Brain (organoid and tissue), 16 donors: ENCODE measurements at places on chromosomes 12 and 14.

GRCh38 chr12:52791271-52792184 lies 4.4 kb downstream of the KRT3 start:
- DNase-seq, result no peak

GRCh38 chr14:54435500-54435981 lies 5.6 kb downstream of the CNIH1 start:
- no peak for DNase-seq

DNA sequence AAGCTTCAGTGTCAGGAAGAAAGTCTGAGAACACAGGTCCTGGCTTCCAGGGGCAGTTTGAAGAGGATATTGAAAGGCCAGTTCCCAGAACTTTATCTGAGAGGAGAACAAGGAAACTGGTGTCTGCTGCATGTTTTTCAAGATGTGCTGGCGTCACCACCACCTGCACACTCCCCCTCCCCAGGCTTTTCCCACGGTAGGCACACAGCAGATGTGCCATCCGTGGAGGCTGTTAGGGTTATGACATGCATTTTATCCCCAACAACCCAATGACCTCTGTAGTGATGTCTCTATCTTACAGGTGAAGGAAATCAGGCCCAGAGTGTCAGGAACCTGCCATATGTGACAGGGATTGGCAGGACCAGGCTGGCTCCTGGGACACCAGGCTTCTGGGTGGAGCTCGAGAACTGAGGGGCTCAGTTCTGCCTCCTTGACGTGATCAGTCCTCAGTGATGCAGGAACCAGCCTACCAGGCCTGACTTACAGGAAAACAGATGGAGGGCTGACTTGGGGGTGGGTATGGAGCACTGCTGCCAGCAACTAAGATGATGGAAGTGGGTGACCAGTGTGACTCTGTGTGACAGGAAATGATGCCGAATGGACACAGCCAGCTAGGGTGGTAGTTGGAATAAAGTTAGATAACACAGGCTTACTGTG lies 16.8 kb downstream of the SLC25A47 start:
- no peak for DNase-seq

- peak; percentile 76 for DNase-seq
Measured at GRCh38 chr12:113899561-113900471, 66.3 kb downstream of the RBM19 start.

- DNase-seq, result no peak
Measured at GRCh38 chr14:22065347-22065746, 391.7 kb upstream of the OR4E1 start.

DNA sequence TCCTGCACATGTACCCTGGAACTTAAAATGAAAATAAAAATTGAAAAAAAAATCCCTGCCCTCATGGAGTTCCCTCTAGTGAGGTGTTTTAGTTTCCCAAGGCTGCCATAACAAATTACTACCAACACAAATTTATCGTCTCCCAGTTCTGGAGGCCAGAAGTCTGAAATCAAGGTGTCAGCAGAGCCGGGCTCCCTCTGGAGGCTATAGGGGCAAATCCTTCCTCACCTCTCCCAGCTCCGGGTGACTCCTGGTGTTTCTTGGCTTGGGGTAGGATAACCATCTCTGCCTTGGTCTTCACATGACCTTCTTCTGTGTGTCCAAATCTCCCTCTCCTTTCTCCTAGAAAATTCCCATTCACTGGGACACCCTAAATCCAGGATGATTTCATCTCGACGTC lies 50.1 kb downstream of the PLXNC1 start:
- DNase-seq, result no peak

GRCh38 chr12:130236446-130236845 lies 74.2 kb downstream of the FZD10 start:
- no peak for DNase-seq

GRCh38 chr12:95922231-95922630 lies 20.2 kb downstream of the CCDC38 start:
- no peak for DNase-seq

- DNase-seq, result no peak
Measured at GRCh38 chr12:43653917-43654316, 101.9 kb upstream of the ADAMTS20 start.

DNA sequence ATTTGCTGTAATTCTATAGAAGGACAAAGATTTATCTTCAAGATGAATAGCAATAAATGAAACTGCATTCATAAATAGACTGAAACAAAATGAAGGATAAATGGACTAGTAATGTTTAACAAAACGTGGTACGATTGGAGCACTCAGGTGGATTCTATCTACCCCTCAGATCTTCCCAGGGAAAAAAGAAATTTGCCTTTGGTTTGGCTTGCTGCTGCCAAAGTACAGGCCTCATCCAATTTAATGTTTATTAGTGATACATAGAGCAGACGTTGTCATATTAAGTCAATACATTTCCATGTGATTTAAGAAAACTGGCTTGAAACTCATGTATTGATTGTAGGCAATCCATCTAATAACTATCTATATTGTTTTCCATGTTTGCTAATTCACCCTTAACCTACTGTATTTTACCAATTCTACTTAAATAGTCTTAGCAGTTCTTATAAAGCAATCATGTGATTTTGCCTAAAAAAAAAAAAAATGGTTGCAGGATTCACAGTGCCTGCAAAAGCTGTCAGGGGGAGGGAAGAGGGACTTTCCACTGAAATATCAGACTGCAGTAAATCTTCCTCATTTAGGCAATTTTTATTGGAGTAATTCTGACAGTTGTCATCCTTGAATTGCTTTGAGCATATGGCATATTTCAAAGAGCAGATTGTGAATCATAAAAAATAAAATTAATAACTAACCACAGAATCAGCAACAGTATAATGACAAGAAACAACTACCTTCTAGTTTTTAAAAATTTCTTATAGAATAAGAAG lies 242.2 kb upstream of the NPAS3 start:
- DNase-seq, result no peak

DNA sequence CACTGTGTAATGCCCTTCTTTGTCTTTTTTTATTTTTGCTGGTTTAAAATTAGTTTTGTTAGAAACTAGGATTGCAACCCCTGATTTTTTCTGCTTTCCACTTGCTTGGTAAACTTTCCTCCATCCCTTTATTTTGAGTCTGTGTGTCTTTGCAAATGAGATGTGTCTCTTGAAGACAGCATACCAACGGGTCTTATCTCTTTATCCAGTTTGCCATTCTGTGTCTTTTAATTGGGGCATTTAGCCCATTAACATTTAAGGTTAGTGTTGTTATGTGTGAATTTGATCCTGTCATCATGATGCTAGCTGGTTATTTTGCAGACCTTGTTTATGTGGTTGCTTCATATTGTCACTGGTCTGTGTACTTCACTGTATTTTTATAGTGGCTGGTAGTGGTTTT lies 43.5 kb upstream of the LALBA start:
- DNase-seq, result no peak

GRCh38 chr14:104678346-104678745 lies 11.1 kb upstream of the INF2 start:
- peak; percentile 76 for DNase-seq

GRCh38 chr12:46360370-46360769 lies 12.2 kb downstream of the SLC38A2 start:
- no peak for DNase-seq

- DNase-seq, result no peak
Measured at GRCh38 chr12:105676694-105677093, 346.2 kb downstream of the C12orf75 start.

DNA sequence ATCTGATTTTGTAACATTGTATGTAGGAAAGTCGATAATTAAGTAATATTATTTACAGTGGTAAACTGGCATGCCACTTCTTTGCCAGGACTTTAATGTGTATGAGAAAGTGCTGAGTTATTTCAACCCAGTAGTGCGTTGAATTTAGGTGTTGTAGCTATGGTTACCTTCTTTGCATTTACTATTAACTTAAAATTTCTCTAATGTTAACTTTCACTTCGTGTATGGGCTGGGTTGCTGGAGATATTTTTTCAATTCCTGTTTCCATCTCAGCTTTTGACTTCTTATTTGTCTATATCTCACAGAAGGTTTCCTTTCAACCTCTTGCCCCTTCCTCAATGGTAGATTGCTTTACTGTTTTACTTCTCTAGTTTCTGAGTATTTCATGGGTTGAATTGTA lies 1345.6 kb downstream of the FSCB start:
- no peak for DNase-seq

GRCh38 chr14:24710403-24711112 lies 76.6 kb upstream of the GZMB start:
- peak; percentile 79 for DNase-seq

GRCh38 chr12:24226745-24227350 lies 277.4 kb upstream of the SOX5 start:
- no peak for DNase-seq

DNA sequence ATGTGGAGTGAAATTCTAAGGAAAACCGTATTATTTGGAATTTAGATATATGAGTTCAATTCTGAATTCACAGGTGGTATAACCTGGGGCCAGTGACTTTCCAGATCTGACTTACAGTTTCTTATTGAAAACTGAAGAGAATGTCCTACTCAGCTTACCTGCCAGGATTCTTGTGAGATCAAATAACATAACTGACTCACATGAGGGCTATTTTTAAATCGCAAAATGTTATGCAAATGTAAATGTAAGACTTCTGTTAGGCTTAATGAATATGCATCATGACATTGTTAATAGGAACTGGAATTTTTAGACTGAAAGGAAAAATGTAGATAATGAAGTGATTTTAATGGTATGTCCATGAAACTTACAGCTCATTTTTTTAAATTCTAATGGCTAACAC lies 1142.1 kb downstream of the FLRT2 start:
- DNase-seq, result no peak

DNA sequence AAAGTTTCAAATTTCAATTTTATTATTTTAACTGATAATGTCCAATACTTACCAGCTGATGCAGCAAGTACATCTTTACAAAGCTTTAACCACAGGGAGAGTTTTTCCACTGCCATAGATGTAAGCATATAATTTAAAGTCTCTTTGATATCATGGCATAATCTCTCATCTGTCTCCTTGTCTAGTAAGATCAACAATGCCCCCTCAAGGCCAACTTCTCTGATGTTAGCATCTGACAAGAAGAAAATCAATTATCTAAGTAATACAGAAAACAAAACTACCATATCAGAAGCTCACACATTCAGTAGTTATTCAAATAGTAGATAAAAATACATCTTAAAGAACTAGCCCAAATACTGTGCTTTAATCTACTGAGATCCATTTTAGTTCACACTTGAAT lies 94.2 kb downstream of the HEATR5A start:
- DNase-seq, result peak; percentile 3

- DNase-seq, result no peak
Measured at GRCh38 chr12:55984861-55985260, 11.0 kb downstream of the RAB5B start.

DNA sequence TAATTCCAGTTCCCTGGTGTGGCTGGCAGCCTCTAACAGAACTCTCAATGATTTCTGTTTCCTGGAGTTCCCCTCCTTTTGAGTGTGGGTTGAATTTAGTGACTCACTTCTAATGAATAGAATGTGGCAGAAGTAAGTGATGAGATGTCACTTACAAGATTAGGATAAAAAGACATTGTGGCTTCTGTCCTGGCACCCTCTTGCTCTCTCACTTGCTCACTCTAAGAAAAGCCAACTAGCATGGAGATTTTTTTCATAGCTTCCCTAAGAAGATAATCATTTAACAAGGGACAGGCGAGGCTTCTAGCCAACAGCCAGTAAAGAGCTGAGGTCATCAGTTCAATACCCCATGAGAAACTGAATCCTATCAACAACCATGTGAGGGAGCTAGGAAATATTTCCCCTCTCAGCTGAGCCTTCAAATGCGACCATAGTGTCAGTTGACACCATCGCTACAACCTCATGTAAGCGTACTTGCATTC lies 156.7 kb downstream of the TMTC3 start:
- DNase-seq, result no peak

GRCh38 chr12:131647667-131648066 lies 63.2 kb upstream of the SFSWAP start:
- no peak for DNase-seq

DNA sequence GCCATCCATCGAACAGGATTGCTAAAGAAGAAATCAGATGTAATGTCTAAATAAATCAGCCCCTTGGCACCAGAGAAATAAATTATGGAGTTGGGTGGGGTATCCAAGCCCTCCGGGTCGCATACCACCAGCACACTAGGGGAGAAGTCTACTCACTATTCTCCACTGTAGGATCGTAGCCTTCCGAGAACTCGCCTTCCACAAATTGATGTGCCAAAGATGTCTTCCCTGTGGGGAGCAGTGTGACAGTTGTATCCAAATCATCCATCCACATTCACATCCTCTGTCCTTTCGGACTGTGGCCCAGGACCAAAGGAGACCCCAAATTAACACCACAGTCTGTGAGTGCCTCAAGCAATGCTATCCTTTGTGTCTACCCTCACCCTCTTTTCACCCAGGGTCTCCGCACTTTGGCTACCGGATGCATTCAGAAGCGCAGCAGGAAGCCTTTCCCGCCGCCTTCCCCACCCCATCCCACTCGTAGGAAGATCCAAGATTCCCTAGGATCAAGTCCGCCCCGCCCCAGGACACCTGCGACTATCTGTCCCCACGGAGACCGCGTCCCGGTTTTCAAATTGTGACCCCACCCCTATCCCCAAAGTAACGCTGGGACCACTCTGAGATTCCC lies 786 bp downstream of the RHEBL1 start:
- no peak for DNase-seq

DNA sequence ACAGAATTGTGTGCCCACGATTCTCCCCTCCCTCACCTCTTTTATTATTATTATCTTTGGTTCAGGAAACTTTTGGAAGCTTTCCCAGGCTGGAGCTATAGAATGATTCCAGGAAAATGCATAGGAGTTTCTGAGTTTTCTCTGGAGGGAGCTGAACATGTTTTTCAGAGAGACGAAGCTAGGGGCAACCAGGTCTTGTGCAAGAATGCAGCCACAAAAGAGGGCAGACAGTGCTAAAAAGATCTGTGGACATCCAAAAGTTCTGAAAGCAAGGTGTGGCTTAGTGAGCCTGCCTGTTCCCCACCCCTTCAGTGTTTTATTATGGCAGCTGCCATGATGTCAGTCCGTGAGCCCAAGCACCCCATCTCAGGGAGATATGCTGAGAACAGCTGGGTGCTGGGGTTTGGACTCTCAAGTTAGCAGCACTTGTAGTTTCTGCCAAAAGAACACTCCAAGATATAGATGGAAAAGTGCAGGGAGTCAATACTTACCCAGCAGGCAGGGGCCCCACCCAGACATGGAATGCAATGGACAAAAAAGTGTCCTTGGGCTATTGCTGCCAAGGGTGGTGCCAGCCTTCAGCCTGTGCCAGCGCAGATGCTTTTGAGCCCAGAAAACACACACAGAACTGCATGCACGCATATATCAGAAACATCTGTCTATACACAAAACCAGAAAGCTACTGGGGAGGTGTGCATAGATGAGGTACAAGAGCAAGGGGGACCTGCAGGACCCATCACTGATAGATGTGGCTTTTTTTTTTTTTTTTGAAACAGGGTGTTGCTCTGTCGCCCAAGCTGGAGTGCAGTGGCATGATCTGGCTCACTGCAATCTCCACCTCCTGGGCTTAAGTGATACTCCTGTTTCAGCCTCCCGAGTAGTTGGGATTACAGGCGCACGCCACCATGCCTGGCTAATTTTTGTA lies 17.0 kb upstream of the IRF2BPL start:
- no peak for DNase-seq
